ENCODE measurements at places on chromosomes 1 and 21. TPM values are rescaled to one million over a fixed set of nuclear protein-coding genes. Genes with fewer than 3 reads are reported as not detected.

DNA sequence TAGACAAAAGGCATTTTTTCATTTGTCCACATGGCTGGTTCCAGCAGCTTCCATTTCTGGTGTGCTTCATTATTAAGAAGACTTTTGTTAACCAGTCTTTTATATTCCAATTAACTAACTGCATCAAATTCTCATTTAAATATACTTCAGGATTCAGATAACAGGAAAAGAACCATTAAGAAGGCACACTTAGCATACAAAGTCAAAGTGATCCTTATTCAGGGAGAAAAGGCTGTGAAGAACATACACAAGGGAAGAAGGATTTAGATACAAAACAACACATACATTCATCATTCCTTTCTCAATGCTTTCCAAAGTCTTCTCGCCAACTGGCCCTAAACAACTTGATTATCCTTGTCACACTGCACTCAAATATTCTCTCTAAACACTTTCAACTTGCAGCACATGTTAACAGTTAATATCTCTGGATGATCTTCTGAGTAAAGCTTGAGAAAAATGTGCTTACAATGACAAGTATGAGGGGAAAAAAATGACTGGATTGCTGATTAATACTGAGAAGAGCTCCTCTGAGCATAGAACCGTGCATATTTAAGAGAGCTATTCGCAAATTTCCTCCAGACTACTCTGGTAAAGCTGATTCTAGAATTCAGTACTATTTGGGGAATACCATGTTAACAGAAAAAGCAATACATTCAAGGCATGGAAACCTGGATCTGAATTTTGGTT, 225.2 kb upstream of the TNR start:
- DNase-seq = peak; percentile 55

DNA sequence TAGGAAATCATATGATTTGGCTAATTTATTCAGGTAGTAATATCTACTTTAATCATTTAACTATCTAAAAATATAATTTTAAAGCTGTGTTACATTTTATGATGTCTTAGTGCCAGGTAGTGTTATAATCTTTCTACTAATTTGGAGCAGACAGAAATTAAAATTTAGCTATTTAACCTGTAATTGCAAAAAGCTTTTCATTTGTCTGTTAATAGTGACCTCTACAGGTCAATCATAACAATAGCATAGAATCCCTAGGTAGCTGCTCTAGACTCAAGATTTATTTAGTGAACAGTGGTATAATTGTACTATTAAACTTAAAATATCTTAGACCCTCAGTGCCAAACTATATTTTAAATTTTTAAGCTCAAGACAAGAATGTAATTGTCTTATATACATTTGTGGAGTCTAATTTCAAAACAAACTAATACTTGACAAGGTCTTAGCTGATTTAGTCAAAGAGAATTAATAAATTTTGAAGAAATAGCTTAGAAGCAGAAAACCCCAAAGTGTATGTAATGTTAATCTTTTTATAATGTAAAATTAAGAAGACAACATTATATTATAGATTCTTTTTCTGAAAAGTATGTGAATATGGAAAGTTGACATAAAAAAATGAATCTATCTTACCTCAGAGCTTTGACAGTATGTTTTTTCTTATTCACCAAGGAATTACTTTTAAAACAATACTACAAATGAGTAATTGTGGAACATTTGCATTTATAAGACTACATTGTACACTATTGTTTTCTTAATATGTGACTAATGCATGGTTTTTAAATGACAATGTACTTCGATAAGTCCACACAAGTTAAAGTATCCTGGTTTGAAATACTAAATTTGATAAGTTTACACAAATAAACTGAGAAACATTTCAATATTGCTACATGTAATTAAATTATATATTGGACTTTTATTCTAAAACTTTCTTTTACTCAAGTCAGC, 64.1 kb upstream of the RNPC3 start:
- DNase-seq = no peak

Gene VANGL1
- total RNA-seq = 12.9 TPM

Gene ACTL8
- 2.0 TPM for total RNA-seq

Gene RHEX
- total RNA-seq = not detected
